ENCODE measurements at places on chromosomes 12 and 14. TPM values are rescaled to one million over a fixed set of nuclear protein-coding genes. Genes with fewer than 3 reads are reported as not detected.
A peak's percentile ranks its signal among the peaks of the same experiment; 100 is the strongest.

Gene RPGRIP1
- 0.52 TPM for total RNA-seq

GRCh38 chr12:75635606-75636444 lies 124.4 kb upstream of the KRR1 start:
- no peak for DNase-seq

- DNase-seq = no peak
Measured at GRCh38 chr14:29007990-29008389, 241.4 kb downstream of the FOXG1 start.

DNA sequence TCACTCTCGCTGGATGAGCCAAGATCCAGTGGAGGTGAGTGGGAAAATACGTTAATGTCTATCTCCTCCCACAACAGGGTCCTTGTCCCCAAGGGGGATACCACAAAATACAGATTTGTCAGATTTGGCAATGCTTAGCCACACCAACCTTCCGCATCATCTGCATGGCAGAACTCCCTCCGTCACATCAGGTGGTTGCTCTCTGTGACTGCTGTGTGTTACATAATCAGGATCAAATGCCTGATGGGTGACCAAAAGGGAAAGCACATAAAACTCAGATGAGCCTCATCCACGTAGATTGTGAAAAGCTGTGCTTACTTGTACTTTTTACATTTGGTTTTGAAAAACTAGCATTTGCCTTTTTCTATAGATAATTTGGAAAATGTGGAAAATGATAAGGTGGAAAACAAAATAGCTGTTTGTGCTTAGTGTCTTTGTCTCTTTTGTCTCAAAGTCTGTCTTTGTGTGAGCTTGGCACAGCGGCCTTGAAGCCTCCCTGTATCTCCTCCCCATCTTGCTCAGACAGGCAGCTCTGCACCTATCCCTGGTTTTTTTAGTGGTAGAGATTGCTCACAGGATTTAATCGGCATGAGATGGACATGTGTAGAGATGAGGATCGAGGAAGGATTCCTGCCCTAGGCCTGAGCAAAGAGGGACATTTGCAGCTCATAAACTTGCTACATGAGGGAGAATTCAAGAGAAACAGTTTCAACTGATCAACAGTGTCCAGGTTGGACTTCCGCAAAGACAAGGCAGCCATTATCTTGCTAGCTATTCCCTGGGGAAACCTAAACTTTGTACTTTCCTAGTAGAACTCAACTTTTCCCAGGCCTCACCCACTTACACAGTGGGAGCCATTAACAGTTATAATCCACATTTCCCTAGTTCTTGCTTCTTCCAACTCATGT lies 3.6 kb upstream of the FGF6 start:
- DNase-seq = no peak

DNA sequence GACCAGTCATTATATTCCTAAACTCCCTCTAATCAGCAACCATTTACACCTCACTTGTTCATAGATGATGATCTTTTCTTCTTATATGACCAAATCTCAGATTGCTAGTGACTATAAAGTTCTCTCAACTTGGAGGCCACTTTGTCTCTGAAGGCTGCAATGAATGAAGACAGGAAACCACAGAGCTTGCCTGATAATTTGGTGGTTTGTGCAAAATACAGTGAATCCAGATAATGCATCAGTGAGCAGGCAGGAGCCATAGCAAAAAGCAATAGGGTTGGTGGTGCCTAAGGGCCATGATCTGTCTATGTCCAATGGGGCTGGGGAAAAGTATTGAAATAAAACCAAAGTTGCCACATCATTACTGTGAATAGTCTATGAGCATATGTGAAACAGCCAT lies 123.8 kb upstream of the LRFN5 start:
- no peak for DNase-seq

Gene CD9
- total RNA-seq = 39.2 TPM

DNA sequence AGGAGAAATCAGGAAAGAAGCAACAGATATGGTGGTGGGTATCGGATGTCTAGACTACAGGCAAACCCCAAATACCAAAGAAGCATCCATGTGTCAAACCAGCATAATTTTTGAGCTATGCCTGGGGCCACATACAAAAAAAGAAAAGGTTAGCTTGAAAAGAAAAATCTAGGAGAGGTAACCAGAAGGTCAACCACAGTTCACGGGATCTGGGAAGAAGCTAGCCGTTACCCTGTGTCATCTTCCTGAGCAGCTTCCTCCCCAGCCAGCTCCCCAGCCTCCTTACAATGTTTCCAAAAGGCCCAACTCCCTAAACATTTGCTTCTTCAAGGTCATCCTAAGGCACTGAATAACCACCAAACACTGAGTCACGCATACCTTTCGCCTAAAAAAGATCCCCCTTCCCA lies 3.1 kb downstream of the SINHCAF start:
- no peak for DNase-seq

GRCh38 chr14:100138082-100138787 lies 21.2 kb downstream of the DEGS2 start:
- DNase-seq = no peak

Gene ANO4
- total RNA-seq = 0.32 TPM

Gene GDF3
- not detected for total RNA-seq

DNA sequence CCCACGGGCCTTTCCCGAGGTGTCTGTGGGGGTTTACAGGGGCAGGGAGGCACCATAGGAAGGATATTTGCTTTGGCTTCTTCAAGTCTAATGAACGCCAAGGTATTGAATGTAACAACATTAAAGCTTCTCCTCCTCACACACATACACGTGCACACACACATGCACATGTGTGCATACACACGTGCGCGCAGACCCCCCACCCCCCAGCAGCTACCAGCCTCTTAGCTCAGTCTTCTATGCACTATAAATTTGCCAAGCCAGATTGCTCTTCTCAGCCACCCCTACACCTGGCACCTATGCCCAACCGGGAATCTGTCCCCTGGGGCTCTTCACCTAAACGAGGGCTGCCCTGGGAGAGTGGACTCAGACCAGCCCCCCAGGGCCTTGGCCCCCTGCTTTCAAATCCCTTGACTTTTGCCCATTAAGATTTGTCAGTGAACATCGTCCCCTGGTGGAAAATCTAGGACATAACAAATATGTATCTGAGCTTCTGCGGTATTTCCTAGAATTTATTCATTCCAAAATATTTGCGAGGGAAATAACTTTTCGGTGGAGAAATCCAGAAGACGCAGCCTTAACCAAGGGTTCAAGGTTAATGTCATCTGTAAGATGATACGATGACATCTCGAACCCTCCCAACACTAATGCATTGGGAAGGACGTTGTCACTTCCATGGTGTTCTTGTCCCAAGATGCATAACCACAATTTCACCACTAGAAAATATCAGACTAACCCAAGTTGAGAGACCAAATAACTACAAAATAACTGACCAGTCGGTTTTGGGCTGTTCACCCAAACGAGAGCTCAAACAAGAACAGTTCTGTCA lies 330.4 kb downstream of the MED13L start:
- no peak for DNase-seq

DNA sequence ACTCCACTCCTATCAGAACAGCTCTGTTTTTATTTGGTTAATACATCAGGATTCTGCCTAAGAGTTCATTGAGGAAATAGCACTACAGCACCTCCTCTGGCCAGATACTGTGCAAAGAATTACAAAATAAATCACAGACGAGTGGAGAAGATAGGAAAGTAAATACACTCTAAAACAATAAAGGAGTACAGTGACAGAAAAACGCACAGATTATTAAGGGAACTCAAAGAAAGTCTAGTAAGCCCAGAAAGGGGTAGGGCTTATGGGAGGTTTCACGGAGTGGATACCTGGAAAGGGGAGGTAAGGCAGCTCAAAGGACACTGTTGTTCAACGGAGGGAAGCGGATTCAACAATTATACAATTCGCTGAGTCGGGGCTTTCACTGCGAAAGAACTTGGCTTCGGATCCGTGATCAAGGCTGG lies 5.5 kb downstream of the OR10AD1 start:
- no peak for DNase-seq

Gene ARHGAP9
- 5.7 TPM for total RNA-seq

DNA sequence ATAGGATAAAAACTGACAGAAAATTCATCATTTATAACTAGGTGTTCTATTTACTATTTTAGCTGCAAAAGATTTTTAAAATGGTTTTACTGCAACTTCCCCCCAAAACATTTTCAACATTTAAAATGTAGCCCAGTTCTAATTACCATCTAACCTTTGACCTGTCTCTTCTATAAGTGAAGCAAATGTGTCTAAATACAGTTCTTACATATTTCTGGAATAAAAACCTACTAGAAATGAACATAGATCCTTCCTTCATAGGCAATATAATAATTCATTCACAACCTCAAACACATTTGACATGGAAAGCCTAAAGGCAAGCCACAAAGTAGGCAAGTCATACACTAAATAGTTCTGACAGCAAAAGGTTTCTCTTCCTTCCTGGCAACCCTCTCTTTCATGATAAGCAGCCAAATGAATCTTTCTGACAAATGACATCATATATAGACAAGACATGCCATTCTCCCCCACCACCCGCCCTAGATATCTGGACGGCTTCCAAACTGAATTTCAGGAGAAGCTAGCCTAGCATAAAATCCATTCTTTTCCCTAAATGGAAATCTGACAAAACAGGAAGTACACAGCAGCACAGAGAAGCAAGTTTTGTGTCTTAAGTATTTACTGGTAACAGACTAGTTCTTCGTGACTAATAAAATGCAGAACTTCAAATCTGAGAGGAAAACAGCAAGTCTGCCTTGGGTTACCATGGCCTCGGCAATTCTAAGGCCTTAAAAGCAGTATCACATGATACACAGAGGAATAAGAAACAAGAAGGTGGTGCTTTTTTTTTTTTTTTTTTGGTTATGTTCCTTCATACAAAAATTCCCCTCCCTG lies 17.2 kb upstream of the ARID4A start:
- no peak for DNase-seq

DNA sequence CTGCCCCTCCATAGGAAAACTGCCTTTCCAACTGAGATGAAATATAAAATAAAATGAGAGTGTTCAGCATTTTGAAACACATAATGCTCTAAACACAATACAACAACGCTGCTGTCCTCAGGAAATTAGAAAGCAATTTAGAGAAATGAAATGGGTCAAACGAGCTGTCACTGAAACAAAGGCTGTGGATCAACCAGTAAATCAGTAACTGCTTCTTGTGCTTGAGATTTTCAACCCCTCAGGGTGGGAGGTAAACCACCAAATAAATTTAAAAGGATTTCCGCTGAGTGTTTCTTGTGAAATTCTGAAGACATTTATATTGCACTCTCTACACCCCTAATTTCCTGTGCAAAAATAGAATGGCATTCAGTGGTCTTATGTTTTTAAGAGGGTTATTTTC lies 657.1 kb upstream of the SEL1L start:
- no peak for DNase-seq

DNA sequence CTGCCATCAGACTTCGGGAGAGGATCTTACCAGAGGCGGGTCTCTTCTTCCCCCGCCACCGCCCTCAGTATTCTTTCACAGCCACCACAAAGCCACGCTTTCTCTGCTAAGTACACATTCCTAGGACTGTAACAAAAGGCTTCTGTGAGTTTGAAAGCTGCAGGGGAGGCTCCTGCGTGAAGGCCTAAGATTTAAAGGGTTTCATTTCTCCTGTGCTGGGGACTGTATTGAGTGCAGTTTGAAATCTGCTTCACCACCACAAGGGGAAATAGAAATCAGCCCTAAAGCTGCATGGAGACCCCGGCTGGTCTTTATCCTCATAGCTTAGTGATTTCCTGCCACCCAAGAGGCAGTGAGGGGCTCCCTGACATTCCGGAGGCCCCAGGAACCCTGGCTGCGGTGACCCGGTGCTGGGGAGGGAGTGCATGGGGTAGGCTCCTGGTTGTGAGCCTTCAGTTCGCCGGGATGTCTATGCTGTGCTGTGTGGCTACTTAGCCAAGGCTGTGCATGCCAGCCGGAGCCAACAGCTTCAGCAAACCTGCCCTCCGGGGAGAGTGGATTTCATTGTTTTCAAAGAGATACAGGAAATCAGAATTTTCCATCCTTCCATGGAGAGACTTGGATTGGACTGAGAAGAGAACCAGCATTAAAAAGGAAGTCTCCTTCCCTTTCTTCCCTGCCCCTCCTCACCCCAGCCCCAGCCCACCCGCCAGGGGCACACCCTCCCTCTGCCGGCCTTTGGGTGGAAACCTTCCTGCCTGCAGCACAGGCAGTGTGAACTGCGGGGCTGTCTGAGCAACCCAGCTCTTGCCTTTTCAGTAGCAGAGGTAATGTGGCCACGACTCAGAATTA lies 163.3 kb downstream of the ETV6 start:
- DNase-seq = peak; percentile 61

Gene CFAP73
- total RNA-seq = not detected

Gene SDR9C7
- not detected for total RNA-seq
